ENCODE measurements at places on chromosomes 3 and 15.

GRCh38 chr15:45129651-45130129 lies at the start of the genes DUOX1 and DUOXA1:
TSS of gene DUOX1 (plus strand) at chr15:45129994. CDS start at chr15:45131967, 1,973 bp downstream.
TSS of gene DUOXA1 (minus strand) at chr15:45129879. CDS start at chr15:45123014, 6,865 bp downstream.
- peak; percentile 29 for DNase-seq

DNA sequence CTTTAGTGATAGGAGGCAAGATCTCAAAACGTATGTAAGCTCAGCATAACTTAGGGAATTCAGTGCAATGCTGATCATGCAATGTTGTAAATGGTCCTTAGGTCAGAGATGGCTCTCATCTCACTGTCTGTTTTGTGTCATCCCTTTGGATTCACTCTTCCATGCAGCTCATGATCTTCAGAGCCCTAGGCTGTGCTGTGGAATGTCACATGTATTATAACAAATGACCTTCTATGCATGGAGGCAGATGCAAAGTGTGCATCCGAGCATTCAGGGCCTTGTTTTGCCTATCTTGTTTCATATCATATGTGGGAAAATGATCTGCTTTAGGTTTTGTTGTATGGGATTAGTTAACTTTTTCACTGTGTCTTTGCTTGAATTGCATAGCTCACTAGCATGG lies 40.5 kb upstream of the PDZRN3 start:
- DNase-seq, result no peak

DNA sequence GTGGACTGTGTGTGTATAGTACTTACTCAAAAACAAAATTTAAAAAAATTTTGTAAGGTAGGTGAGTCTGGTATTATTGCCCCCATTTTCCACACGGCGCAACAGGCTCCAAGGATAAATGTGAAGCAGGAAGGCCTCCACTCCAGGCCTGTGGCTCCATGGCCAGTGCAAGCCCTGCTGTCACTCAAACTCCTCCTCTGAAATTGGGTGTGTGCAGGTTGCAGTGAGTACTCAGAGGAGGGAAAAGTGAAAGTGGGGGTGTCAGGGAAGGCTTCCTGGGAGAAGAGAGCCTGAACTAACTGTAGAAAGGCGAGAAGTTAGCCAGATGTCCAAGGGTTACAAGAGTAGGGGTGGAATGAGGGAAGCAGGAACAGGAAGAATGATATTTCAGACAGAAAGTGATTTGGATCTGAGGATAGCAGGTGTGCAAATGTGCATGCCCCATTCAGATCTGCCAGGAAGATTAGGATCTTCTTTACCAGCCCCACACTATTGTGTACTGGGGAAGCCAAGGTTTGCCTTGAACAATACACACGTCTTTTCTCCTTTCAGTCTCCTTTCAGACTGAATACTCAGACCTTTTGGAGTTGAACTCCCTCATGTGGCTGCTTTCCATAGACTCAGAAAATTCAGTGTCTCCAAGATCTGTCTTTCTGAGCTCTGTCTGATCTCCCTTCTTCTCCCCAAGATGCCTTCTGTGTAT lies 48.7 kb upstream of the RYK start:
- DNase-seq, result no peak

DNA sequence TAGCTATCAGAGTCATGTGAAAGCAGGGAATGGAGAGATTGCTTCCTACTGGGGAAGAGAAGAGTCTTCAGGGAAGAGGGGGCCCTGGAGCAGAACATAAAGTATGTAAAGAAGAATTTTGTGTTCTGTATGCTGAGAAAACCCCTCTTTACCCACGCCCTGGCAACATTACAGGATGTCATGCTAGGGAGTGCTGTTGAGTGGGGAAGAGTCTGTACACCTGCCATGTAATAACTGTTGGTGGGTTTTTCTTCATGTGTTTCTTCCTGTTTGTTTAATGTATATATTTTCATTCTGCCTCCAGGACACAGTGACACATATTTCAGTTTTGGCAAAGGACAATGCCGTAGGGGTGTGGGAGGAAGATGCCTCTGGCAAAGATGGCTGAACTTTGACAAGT lies 122.8 kb upstream of the LPP start:
- DNase-seq, result no peak

GRCh38 chr15:92079047-92079446 lies 225.5 kb downstream of the SLCO3A1 start:
- DNase-seq, result no peak

GRCh38 chr15:78909791-78910228 lies 35.0 kb downstream of the CTSH start:
- peak; percentile 70 for DNase-seq

DNA sequence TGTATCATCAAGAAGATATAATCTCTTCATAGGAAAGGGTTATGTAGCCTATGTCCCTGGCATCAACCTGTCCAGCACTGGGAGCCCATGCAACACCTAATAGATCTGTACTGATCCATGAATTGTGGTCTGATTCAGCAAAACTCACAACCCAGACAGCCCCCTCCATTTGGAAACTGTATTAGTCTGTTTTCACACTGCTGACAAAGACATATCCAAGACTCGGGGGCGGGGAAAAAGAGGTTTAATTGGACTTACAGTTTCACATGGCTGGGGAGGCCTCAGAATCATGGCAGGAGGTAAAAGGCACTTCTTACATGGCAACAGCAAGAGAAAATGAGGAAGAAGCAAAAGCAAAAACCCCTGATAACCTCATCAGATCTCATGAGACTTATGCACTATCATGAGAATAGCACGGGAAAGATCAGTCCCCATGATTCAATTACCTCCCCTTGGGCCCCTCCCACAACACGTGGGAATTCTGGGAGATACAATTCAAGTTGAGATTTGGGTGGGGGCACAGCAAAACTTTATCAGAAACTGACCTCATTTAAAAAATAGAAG lies 83.3 kb downstream of the TRIM42 start:
- DNase-seq, result no peak

- DNase-seq, result peak; percentile 66
Measured at GRCh38 chr3:187741403-187742350, 3.6 kb downstream of the BCL6 start.

DNA sequence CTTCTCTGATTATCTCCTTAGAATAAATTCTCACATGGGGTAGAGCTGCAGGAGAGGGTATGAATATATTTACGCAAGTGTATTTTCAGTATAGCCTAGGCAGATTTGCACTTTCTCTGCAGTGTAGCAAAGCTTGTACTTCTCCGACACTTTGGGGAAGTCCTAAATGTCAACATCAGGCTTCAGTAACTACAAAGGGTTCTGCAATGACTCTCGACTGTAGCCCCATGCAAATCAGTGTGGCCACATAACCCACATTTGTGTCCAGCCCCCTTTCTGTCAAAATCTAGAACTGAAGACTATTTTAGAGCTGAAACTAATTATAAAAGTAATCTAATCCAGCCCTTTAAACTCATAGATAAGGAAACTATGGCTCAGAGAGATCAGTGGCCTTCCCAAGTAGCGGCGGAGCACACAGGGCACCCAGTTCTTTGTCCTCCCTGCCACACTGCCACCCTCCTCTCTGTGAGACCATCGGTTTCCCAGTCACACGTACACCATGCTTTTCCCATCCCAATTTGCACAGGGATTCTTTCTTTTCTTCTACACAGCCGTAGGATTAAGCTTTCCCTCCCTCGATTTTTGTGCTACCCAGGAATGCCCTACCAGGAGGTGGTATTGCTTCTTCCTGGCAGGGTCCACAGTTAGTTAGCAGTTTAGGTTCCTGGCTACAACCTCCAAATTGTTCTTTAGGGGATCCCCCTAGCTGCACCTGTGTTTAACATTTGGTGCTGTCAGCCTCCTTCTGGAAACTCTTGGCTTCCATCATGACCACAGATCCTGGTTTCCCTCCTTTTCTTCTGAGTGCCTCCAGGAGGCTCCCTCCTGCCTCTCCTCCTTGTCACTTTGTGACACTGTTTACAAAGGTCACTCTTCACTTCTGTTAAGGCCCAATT lies 22.9 kb downstream of the MRAS start:
- no peak for DNase-seq

- peak; percentile 8 for DNase-seq
Measured at GRCh38 chr15:56249092-56249491, 5.4 kb upstream of the RFX7 start.

- DNase-seq, result no peak
Measured at GRCh38 chr3:11769704-11770476, 76.8 kb downstream of the TAMM41 start.

DNA sequence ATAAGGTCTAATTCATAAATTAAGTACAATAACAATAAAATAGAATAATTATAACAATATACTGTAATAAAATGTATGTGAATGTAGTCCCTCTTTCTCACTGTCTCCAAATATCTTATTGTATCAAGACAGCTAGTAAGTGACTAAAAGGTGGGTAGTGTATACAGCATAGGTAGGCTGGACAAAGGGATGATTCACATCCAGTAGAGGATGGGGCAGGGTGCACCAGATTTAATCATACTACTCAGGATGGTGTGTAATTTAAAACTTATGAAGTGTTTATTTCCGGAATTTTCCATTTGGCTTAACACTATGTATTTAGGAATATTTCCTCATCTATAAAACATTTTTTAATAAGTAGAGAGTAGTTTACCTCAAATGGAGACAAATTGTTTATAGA lies 876.1 kb upstream of the CADM2 start:
- DNase-seq, result no peak

- no peak for DNase-seq
Measured at GRCh38 chr15:60681353-60681752, 202.4 kb upstream of the ICE2 start.

- no peak for DNase-seq
Measured at GRCh38 chr3:88148651-88149050, 1.1 kb upstream of the C3orf38 start.

DNA sequence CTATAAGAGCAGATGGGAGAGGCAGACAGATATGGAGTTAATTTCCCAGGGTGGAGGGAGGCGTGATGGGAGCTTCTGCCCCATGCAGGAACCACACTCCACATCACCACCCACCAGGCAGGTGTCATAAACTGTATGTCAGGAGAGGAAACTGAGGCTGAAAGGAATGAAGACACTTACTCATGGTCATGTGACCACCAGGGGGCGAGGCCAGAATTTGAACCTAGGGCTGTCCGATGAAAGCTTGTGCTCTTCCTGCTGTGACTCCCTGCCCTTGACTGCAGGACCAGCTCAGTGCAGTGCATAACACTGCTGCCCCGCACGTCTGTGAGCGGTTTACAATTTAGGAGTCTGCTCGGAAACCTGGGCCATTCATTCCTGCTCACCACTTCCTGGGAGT lies 28.8 kb downstream of the NUP210 start:
- DNase-seq, result no peak

DNA sequence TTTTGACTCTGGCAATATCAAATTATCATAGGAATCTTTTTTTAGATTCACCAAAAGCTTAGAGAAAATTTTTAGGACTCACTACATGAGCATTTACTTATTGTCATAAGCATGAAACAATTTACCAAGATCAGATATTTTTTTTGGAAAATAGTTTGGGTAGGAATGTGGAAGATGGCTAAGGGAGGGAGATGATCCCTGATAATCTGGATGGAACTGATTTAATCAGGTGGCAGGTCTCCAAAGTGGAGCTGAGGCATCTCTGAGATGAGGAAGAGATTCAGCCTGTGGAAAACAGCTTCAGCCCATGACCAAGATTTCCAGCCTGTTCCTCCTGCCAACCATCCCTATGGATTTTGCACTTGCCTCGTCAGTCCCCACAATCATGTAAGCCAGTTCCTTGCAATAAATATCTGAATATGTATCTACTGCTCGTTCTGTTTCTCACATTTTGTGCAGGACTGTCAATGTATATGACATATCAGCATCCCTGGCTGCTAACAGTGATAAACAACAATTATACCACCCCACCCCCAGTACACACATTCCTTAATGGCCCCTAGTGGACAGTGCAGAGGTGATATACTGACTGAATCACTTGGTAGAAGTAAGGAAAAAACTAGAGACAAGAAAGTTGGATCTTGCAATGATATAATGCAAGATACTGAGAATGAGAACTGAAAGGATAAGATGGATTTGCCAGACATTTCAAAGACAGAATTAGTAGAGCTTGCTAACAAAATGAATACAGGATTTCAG lies 183.8 kb downstream of the NEK10 start:
- DNase-seq, result no peak

- peak; percentile 37 for DNase-seq
Measured at GRCh38 chr3:71305231-71306206, 278.0 kb downstream of the FOXP1 start.

- DNase-seq, result no peak
Measured at GRCh38 chr3:2771193-2771592, 339.0 kb downstream of the IL5RA start.

GRCh38 chr3:166607933-166608521 lies 770.8 kb upstream of the BCHE start:
- no peak for DNase-seq

DNA sequence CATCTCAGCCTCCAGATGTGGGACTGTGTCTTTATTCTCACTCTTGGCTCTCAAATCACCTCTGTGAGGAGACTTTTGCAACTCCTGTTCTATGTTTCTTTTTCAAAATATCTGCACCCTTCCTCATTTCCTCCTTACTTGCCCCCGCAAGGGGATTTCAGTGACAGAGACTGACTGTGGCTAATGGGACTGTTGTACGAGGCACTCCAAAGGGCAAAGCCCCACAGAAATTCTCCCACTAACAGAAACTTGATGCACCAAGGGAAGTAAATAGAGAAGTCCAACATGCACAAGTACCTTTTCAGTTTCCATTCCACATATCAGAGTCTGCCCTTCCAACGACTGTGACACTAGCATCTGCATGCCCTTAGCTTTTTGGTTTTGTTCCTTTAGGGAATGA lies 69.7 kb downstream of the LRRK1 start:
- DNase-seq, result no peak

DNA sequence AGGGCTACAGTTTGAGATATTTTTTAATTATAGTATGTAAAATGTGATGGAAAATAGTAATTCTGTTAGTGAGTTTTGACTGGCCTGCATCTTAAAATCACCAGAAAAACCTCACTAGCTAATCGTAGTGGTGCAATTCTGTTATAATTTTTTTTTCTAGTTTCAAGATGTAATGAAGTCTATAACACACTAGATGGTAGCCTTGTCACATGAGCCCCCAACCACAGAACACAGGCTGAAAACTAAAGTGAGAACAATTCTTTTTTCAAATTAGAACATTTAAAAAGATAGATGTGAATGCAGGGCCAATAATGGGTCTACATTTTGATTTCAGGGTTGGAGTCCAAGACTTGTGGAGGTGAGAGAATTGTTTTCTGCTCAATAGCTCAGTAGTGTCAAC lies 83.3 kb upstream of the KCNH8 start:
- DNase-seq, result no peak

GRCh38 chr3:70774641-70775040 lies 462.2 kb upstream of the MDFIC2 start:
- no peak for DNase-seq

DNA sequence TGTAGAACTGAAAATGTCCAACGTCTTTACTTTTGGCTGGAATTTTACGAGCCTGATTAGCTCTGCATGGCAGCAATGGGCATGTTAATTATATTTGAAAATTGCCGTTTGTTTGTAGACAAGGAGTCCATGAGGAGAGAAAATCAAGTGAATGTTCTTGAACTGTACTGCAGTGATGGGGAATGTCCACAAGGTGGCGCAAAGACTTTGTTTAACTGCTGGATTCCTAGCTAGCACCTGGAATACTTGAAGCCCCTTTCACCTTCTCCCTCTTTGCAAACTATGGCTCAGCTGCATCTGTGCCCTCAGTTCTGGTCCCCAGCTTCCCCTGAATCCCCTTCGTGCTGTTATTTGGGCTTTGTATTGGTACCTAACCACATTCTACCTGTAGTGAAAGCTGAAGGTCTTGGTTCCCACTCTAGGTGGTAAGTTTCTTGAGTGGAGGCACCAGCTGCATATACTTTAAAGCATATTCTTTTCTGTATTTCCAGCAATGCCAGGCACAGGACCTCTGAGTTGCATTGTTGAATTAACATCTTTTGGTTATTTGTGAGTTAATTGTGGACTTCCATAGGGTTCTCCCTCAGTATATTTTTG lies 25.3 kb downstream of the EXOG start:
- peak; percentile 67 for DNase-seq

Data from endothelial cell (in vitro differentiated cells).